ENCODE measurements at places on chromosomes 2 and 18. TPM values are rescaled to one million over a fixed set of nuclear protein-coding genes. Genes with fewer than 3 reads are reported as not detected.

ZNF892 gene
- total RNA-seq: 2.6 TPM

DNA sequence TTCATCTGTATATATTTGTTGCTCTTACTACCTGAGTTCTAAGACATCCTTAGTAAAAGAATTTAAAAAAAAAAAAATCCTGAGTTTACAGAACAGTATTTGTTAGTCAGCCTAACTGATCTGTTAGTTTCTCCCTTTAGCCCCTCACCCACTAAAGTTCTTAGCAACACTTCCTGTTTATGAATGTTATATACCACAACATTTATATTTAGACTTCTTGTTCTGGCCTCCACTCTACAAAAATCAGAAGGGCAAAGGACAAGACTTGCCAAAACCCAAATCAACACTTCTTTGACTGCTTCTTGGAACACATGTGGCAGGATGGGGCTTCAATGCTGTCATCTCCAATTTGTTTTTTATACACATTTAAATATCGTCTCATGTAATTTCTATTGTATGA is 71.1 kb downstream of the MGAT5 start:
- no peak overlapping the region for H3K4me3 ChIP-seq
- H3K4me1 ChIP-seq: no peaks in the 10 kb centered on the region
- no peaks in the 10 kb centered on the region for H3K36me3 ChIP-seq

DNA sequence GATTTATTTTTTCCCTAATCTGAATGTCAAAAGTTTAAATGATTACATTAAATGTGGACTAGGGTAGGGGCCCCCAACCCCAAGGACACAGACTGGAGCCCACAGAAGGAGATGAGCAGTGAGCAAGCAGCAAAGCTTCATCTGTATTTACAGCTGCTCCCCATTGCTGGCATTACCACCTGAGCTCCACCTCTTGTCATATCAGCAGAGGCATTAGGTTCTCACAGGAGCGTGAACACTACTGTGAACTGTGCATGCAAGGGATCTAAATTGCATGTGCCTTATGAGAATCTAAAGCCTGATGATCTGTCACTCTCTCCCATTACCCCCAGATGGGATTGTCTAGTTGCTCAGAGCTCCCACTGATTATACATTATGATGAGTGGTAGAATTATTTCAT is 3.8 kb downstream of the MOB1A start:
- no peak for DNase-seq
- no peak overlapping the region for H3K4me3 ChIP-seq
- no peak overlapping the region for H3K27ac ChIP-seq
- peaks cover 26% of the 10 kb centered on the region for H3K36me3 ChIP-seq
- H3K27me3 ChIP-seq: no peaks in the 10 kb centered on the region

GKN1 gene
- total RNA-seq: 0.31 TPM

GRCh38 chr2:117948615-117949014 is 65.3 kb downstream of the CCDC93 start:
- peaks cover 95% of the 10 kb centered on the region for H3K36me3 ChIP-seq
- no peak overlapping the region for H3K4me3 ChIP-seq
- no peak for DNase-seq
- H3K27me3 ChIP-seq: no peaks in the 10 kb centered on the region
- peaks cover 4% of the 10 kb centered on the region for H3K4me1 ChIP-seq

- no peaks in the 10 kb centered on the region for H3K27me3 ChIP-seq
- H3K4me1 ChIP-seq: no peaks in the 10 kb centered on the region
- H3K27ac ChIP-seq: no peak overlapping the region
- no peaks in the 10 kb centered on the region for H3K36me3 ChIP-seq
- DNase-seq: no peak
Observed at GRCh38 chr2:657766-658165, 19.4 kb downstream of the TMEM18 start.

RNF103 gene
- 28.3 TPM for total RNA-seq

GRCh38 chr2:202196727-202197126 is 41.7 kb downstream of the SUMO1 start:
- no peak overlapping the region for H3K27ac ChIP-seq
- DNase-seq: no peak
- H3K27me3 ChIP-seq: no peaks in the 10 kb centered on the region

SLC16A14 gene
- 4.7 TPM for total RNA-seq

GRCh38 chr2:62529758-62530157 is 23.8 kb upstream of the TMEM17 start:
- H3K36me3 ChIP-seq: no peaks in the 10 kb centered on the region
- DNase-seq: no peak
- H3K4me1 ChIP-seq: no peaks in the 10 kb centered on the region
- H3K4me3 ChIP-seq: no peak overlapping the region

DNA sequence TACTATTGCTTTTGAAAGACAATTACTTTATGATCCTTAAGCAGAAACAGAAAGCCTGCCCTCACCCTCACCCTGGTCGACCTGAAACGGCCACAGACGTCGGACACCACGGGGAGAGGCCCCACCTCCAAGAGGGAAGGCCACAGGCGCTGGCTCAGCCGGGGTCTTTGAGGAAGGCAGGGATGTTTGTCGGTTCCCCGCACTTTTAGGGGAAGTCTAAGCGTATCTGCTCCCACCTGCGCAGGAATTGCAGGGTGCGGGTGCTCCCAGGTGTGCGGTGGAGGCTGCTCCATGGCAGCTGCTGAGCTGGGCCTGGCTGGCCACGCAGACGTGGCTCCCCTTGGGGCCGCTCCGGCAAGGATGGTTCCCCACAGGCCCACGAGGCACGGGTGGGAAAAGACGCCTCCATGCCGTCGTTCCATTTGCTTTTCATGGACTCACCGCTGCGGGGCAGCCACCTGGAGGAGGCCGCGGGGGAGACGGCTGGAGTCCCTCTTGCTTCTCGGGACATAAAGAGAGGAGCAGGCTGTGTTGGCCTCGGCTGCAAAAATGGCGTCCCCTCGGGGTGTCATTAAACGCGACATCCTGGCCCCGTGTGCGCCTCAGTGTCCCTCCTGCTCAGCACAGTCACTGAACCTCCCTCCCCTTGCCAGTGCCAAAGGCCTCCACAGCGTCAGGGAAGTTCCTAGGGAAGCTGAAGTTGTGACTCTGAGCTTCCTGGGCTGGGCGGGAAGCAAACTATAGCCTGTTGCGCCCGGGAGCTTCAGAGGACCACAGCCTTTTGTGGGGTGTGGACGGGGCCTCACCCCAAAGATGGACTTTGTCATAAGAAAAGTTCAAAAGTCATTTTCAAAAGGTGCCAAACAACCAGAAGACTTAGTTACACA is 63.4 kb downstream of the NFATC1 start:
- no peaks in the 10 kb centered on the region for H3K27me3 ChIP-seq
- no peak overlapping the region for H3K4me3 ChIP-seq
- no peaks in the 10 kb centered on the region for H3K4me1 ChIP-seq
- H3K36me3 ChIP-seq: no peaks in the 10 kb centered on the region
- no peak for DNase-seq
- no peak overlapping the region for H3K27ac ChIP-seq

GRCh38 chr2:224308272-224308911 is 93.5 kb downstream of the FAM124B start:
- no peaks in the 10 kb centered on the region for H3K4me1 ChIP-seq
- no peak overlapping the region for H3K4me3 ChIP-seq
- no peaks in the 10 kb centered on the region for H3K27me3 ChIP-seq
- H3K27ac ChIP-seq: no peak overlapping the region
- H3K36me3 ChIP-seq: no peaks in the 10 kb centered on the region
- no peak for DNase-seq

- H3K4me1 ChIP-seq: peaks cover under 1% of the 10 kb centered on the region
- H3K27ac ChIP-seq: no peak overlapping the region
- H3K36me3 ChIP-seq: no peaks in the 10 kb centered on the region
- no peak for DNase-seq
- no peaks in the 10 kb centered on the region for H3K27me3 ChIP-seq
- no peak overlapping the region for H3K4me3 ChIP-seq
Observed at GRCh38 chr2:121043827-121044222, 241.2 kb downstream of the TFCP2L1 start.

- H3K36me3 ChIP-seq: no peaks in the 10 kb centered on the region
- no peak overlapping the region for H3K27ac ChIP-seq
- peaks cover 2% of the 10 kb centered on the region for H3K4me1 ChIP-seq
- no peak for DNase-seq
- no peak overlapping the region for H3K4me3 ChIP-seq
Observed at GRCh38 chr2:207290833-207291624, 125.3 kb upstream of the KLF7 start.

Measured in adrenal gland (tissue), 19 donors.